ENCODE measurements at places on chromosomes 7 and 10. TPM values are rescaled to one million over a fixed set of nuclear protein-coding genes. Genes with fewer than 3 reads are reported as not detected.

Gene SSMEM1
- not detected for polyA plus RNA-seq

Gene TRIL
- polyA plus RNA-seq = 58.0 TPM

DNA sequence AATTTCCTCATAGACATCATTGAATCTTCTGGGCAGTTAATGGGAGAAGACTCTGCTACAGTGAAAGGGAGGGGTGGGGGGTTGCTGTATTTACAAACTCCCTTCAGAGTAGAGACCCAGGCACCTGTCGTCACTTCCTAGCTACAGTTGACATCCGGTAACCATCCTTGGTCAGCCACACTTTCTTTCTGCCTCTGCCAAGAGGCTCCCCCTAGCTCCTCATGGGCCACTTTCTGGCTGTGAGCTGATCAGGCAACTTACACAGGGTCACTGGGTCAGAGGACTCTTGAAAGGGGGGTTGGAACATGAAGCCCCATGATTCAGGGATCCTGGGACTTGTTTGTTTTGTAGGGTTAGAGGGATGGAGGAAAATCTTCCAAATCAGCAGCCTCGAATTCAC is 1.2 kb downstream of the TECPR1 start:
- DNase-seq = no peak

DNA sequence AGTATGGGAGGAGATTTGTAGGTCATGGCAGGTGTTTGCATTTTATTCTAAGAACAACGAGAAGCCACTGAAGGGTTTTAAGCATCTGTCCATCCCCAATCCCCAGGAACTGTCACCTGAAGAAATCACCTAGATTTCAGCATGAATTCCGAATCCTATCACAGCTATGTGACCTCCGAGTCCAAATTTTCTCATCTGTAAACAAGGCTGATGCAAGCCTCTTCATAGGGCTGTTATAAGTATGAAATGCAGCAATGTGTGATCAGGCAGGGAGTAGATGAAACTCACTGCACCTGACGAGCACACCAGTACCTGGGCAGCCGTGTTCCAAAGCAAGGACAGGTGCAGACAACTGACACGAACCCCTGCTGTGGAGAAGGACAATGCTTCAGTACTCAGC is 14.0 kb downstream of the HABP2 start:
- DNase-seq = no peak

Gene SEC23IP
- polyA plus RNA-seq = 85.9 TPM

Gene AKR1C2
- 39.3 TPM for polyA plus RNA-seq

DNA sequence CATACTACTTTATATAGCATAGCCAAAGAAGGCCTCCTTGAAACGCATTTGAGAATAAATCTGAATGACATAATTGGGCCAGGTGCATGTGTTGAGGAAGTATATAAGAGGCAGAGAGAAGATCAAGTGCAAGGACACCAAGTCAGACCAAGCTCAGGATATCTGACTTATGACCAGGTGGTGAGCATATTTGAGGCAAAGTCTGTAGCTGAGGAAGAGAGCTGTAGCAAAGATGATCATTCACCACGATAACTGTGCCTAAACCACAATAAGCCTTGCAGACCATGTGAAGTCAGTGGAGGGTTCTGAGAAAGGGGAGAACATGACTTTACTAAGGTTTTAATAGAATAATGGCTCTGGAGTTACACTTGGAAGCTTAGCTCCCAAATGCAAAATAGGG is 292.3 kb downstream of the SORCS1 start:
- DNase-seq = no peak

DNA sequence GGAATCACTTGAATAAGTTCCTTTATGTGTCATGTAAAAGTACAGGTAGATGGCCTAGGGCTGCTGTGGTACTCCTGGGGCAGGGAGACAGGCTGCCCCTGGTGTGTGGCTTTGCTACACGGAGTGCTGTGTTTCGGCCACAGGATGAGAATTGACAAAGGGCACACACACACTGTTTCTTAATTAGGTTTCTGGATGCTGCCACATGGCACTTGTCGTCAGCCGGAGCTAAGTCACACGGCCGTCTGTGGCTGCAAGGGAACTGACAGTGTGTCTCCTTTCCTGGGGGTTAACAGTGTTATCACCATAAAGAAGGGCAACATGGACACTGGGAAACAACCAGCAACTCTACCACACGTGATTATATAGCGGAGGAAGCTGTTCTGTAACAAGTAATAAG is 55.7 kb upstream of the CREB5 start:
- no peak for DNase-seq

Gene NMT2
- polyA plus RNA-seq = 34.7 TPM

- no peak for DNase-seq
Observed at GRCh38 chr10:100873827-100874326, 38.9 kb upstream of the SLF2 start.

Gene TAS2R3
- 0.40 TPM for polyA plus RNA-seq
